PC-3 (cell line): ENCODE measurements at places on chromosomes 7 and 10. TPM values are rescaled to one million over a fixed set of nuclear protein-coding genes. Genes with fewer than 3 reads are reported as not detected.

The ZP3 gene
- 11.9 and 21.6 TPM in 2 replicates for total RNA-seq

DNA sequence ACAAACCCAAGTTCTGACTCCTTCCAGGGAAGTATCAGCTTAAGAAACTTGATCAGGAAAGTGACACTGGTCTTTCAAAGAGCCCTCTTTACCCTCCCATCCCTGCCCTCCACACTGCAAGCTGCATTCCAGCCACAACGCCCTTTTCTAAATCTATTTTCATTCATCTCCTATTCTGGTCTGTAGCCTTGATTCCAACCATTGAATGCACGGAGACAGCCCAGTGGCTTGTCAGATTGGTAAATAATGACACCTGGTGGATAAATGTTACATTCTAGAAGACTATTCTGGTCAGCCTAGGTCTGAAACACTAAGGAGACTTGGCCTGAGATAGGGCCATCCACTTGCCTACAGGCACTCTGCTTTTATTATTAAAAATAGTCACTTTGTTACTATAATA lies 20.9 kb downstream of the MORN4 start:
- DNase-seq: peak; percentile 72

The NEURL1 gene
- total RNA-seq: 1.7 and 3.5 TPM in 2 replicates

DNA sequence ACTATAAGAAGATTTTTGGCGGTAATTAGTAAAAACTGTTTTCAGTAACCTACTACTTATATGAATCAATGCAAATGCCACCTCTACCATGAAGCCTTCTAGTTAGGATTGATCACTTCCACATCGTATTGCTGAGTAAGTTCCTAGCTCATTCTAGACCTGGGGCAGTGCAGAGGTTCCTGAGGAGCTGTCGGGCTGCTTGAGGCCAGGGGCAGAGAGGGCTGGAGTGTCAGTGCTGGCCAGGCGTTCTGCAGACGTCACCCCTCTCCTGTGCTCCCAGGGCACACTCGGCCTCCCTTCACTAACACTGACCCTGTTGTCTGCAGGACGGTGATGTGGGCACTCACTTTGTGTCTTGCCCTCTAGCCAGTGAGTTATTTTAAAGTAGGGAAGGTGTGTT lies 275.7 kb downstream of the CELF2 start:
- DNase-seq: no peak

DNA sequence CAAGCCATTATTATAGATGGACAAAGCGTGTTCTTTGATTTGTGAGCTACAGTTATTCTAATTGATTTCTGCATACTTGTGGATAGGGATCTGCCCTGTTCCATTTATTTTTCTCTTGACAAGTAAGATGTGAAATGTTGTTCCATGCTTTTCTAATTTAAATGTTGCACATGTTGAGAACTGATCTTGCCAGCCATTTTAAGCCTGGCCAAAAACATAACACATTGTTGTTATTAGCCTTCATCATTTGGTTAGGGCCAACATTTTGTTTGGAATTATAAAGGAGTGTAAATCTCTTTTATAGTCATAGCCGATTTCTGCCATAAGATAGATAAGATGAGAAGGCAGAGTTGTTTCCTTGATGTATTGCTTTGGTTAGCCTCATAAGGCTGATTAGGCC lies 117.0 kb downstream of the WNT2 start:
- no peak for DNase-seq

DNA sequence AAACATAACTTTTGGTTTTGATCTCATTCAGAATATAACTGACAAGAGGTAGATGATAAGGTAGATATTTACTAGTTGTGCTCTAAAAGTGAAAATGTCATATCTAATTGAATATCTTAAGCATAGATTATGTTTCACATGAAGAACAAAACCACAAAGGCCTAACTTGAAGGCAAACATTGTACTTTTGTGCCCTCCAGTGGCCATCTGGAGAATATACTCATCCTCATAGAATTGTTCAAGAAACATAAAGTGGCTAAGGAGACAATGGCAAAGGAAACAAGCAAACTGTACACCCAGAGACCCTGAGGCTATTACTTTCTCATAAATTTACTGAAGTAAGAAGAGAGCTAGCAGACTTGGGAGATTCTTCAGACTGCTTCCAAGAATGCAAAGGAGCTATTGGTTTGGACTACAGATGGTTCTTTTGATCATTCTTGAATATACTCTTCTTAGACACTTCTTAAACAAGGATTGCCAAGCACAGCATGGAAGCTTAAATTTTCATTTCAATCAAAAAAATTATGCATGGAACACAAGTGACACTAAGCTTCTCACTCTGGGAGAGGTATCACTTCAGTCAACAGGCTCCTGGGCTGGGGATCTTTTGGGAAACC lies 98.2 kb upstream of the DKK1 start:
- peak; percentile 96 for DNase-seq

- DNase-seq: peak; percentile 58
Observed at GRCh38 chr7:31955021-31955420, 115.2 kb downstream of the PDE1C start.

DNA sequence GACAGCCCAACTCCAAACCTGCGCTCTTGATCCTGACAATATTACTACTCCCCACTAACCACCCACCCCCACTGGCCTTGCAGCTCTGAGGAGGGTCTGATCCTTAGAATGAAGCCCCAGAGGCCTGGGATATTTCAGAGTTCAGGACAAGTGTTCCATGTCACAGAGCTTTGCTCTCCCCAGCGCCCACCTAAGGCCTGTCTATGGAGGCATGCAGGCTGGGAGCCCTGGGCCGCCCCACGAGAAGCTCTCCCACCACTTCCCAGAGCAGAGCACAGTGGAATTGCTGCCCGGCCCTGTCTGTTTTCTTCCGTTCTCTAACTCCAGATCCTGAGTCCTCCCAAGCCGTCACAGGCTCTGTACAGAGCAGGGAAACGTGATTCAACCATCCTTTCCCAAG lies 74.6 kb downstream of the COL13A1 start:
- no peak for DNase-seq
